ENCODE measurements at places on chromosomes 3 and 15.

DNA sequence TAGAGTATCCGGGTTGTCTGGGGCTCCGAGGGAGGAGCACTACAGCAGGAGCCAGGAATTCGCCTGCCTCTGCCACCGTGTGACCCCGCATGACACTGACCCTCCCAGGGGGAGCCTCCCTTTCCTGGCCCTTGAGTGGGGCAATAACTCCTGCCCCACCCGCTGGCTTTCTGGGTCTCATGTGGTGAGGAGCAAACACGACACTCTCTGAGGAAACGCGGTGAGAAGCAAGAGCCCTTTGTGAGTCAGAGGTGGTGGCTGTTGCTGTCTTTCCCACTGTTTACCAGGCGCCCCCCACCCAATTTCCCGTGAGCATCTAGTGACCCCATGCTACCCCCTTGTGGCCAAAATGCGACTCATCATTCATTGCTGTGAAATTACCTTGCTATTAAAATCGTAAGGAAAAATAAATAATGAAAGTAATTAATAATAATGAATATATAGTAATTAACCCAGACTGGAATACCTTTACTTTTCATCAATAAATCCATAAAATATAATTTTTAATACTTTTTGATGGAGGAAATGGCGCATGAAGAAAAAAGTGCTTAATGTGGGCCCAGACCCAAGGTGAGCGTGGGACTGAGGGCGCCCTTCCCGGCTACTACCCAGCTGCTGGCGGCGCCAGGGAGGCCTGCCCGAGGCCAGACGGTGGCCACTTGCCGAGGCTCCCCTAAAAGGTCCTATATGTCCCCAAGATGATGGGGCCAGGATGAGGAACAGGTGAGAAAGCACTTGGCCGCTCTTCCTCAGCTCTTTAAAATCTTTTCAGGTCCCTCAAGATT, 29.3 kb downstream of the CCNL1 start:
- DNase-seq, result peak; percentile 96

DNA sequence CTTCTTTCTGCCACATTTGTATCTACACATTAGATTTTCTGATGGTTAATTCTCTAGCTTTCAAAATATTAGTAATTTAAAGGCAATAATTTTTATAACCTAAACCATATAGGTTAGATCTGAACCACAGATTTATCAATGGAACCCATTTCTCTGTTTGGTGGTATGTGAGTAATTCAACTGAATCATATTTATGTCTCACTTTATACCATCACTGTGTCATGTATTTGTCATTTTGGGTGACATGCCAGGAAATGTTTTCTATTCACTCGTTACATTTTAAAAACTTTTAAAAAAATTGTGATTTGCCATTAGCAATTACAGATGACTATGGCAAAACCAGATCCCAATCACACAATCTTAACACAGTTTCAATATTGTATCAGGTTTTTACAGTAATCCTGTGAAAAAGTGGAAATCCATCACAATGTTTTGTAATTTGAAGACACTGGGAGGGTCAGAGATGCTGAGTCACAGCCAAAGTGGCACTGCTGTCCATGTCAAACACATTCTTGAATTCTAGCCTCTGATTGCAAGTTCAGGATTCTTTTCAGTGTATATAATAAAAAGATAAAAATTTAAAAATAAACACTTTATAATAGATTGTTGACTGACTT, 356.0 kb upstream of the RBMS3 start:
- DNase-seq, result peak; percentile 33

- DNase-seq, result no peak
Measured at GRCh38 chr15:52382647-52383046, 87.0 kb upstream of the MYO5C start.

GRCh38 chr3:130941793-130942192, 47.9 kb downstream of the ATP2C1 start:
- no peak for DNase-seq

DNA sequence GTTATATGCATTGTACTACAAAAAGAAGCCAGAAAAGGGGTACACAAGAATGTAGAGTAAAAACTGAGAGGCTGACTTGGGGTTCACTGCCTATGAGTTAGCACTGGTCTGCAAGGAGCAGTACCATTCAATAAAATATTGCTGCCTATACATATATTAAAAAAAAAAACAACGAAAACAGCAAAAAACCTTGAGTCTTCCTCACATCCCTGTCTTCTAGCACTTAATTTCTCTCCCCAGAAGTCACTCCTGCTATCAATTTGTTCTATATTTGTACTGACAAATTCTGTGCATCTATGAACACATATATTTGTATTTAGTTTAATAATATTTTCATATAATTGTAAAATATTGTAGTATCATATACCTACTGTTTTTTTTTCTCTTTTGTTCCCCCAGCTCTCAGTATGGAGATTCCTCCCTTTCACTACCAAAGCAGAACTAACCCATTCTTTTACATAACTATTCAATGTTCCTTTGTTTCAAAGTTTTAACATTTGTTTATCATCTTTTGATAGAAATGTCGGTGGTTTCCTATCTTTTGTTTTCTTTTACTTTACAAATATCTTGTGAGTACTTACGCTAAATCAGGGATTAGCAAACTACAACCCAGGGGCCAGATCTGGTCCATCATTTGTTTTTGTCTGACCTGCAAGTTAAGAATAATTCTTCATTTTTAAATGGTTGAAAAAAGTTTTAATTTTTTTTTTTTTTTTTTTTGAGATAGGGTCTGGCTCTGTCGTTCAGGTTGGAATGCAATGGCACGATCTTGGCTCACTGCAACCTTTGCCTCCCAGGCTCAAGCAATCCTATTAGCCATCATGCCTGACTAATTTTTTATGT, 14.8 kb upstream of the FEM1B start:
- DNase-seq, result no peak

GRCh38 chr3:192445770-192446644, 281.3 kb downstream of the FGF12 start:
- DNase-seq, result peak; percentile 35

- no peak for DNase-seq
Measured at GRCh38 chr15:86568378-86568777, 488.7 kb downstream of the AGBL1 start.

DNA sequence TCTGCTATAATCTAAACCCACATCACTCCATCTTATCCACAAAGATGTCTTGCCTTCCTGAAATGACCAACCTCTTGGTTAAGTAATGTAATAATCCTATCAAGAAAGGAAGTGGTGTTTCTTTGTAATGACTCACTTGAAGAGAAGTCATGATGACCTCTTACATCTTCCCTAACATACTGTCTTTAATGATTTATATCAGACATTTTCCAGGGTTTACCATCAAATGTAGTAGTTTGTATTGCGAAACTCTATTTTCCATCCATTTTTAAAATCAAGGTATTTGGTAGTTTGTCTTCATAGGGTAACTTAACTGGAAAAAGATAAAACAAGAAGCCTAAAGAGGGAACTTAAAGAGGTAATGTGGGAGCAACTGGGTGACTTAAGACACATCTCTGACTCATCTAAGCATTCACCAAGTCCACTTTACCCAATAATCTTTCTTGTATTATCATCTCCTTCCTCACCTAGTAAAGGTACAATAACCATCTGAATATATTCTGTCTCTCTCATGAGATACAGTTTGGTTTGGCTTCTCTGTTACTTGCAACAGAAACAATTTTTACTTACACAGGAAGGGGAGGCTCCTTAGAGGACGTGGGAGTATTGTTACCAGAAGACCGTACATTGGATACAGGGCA, 5.7 kb upstream of the MAPK6 start:
- peak; percentile 80 for DNase-seq

All from M059J (cell line).